ENCODE measurements at places on chromosomes 16 and 17. TPM values are rescaled to one million over a fixed set of nuclear protein-coding genes. Genes with fewer than 3 reads are reported as not detected.

Gene TPSG1
- total RNA-seq, result not detected

Gene TP53TG3D
- not detected for total RNA-seq

Gene MT1A
- total RNA-seq, result 56.7 TPM

Gene VAT1L
- total RNA-seq, result 0.87 TPM

Gene CLEC18C
- total RNA-seq, result not detected

Gene CRISPLD2
- total RNA-seq, result 92.0 TPM

Gene SULT1A2
- not detected for total RNA-seq

Gene IQCK
- 3.5 TPM for total RNA-seq

Gene GJD3
- total RNA-seq, result not detected

Gene SSTR5
- total RNA-seq, result not detected

Gene EXOSC6
- total RNA-seq, result 28.6 TPM

Gene CACNA1G
- total RNA-seq, result 2.0 TPM

Gene TEX14
- not detected for total RNA-seq

Gene SLC16A6
- not detected for total RNA-seq

Gene TP53TG3B
- total RNA-seq, result not detected
